ENCODE measurements at places on chromosomes 3 and 15. TPM values are rescaled to one million over a fixed set of nuclear protein-coding genes. Genes with fewer than 3 reads are reported as not detected.

DNA sequence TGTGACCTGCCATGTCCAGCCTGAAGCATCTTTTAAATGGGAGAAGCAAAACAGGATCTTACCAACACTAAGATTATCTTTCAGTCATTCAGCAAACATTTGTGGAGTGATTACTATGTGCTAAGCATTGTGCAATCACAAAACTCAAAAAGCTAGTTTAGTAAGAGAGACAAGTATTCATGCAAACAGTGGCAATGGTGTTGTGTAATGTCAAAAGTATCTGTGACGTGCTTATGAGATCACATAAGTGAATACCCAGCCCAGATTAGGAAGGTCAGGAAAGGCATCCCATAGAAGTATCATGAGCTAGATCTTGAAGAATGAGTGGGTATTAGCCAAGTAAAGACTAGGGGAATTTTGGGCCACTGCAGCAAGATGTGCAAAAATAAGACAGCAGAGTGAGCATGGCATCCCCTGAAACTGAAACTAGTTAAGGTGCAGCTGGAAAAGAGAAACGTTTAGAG, 32.1 kb downstream of the SEC62 start:
- DNase-seq, result no peak

DNA sequence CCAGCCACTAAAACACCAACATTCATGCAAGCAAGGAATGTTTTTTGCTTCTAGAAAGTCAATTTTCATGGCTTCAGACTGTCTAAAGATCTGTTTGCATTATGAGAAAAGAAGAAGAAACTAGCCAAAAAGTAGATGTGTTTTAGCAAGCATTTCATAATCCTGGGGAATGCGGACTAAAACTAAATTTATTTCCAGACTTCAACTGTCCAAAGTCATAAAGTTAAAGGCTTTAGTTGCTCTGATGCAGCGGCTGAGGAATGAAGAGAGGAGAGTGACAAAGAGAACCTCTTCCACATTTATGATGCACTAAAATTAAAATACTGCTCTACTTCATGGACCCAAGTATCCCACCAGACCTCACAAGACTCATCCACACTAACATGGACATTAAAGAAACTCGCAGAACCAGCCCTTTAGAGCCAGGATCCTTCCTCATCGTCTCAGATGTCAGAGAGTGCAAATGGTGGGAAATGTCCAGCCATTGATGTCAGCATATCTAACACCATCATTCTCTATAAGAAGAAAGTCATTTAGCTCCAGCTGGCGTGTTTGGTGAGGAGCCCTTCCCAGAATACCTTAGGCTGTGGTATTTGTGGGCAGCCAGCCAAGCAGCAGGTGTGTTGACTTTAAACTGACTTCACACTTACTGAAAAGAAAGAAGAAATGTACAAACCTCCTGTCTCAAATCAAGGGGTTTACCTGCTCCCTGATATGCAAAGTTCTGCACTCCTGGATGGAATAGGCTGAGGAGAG, 17.4 kb downstream of the FYCO1 start:
- DNase-seq, result peak; percentile 64

DNA sequence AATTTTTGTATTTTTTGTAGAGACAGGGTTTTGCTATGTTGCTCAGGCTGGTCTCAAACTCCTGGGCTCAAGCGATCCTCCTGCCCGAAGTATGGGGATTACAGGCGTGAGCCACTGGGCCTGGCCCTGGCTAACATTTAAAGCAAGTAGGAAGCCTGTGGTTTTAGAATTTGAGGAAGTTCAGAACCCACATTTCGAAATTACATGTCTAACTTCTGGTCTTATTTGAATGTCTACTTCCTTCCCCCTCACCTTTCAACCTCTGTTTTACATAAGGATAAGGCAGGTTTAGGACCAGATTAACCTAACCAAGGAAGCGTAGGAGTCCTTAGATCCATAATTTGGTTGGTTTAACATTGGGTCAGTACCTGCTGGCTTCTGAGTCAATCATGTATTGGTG, 120.5 kb upstream of the PROK2 start:
- DNase-seq, result no peak

- no peak for DNase-seq
Observed at GRCh38 chr3:122962149-122962548, 65.4 kb downstream of the SEMA5B start.

GRCh38 chr15:98789020-98789419, 140.7 kb downstream of the IGF1R start:
- DNase-seq, result no peak

DNA sequence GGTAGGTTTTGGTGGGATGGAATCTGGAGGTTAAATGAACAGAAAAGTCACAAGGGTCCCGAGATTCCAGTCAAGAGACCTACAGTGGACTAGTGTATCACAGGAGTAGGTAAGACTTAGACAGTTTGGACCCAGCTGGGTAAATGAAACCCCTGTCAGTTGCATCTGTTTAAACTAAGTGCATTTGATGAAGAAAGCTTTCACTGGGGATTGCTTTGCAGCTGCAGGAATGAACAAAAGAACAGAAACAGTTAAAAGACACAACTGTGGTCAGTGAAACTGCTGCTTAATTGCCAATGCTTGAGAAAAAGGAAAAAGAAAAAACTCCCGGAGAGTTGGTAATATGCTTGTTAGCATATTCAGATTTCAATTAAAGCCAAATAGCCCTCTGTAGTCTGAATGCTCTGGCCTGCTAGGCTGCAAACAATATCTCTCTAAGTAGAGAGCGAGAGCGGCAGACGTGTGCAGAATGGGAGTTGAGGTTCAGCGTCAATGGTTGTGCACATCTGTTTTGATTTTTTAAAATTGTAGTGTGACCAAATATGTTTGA, 37.1 kb downstream of the OXNAD1 start:
- no peak for DNase-seq

DNA sequence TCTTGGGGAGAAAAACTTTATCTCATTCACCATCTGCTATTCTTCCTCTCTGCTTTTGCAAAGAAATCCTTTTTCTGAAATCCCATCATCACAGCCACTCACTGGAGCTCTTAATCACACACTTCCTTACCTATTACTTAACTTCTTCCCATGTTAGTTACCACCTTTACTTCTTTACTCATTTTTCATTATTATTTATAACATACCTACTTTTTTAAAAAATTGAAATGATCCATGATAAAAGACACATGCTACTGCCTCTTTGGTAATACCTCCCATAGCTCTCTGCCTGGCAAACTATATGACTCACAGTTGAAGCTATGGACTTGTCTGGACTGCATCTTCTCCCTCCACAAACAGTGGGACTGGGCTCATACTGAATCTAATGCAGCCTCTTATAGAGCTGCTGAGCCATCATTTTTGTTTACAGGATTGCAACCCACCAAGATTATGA, 150.3 kb downstream of the TNIK start:
- DNase-seq, result no peak

DNA sequence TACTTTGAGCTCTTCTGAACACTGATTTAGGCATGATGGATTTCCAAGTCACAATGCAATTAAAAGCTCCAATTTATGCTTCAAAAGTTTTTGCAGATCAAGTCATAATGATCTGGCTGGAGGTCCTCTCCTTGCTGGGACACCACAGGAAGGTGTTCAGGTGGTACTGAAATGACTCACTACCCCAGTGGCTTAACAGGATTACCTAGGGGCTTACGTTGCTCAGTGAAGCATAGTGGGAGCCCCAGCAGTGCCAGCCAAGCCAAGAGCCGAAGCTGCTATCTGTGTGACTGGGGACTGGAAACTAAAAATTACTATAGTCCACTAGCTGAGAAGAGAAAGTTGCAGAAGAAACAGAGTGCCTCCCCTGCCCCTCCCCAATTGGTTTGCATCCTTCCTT, 110.1 kb upstream of the LPP start:
- DNase-seq, result no peak

C3orf22 gene
- total RNA-seq, result not detected

IQCH gene
- total RNA-seq, result 2.2 TPM

CAMKV gene
- not detected for total RNA-seq

GOLGA8J gene
- 0.80 TPM for total RNA-seq
